Astrocyte (in vitro differentiated cells and primary cell): ENCODE measurements at places on chromosomes 12 and 14. TPM values are rescaled to one million over a fixed set of nuclear protein-coding genes. Genes with fewer than 3 reads are reported as not detected.

- no peak for DNase-seq
Measured at GRCh38 chr12:23847857-23848256, 101.6 kb downstream of the SOX5 start.

GRCh38 chr12:108234158-108234557 lies 105.0 kb downstream of the CMKLR1 start:
- no peak for DNase-seq

- peak; percentile 68 for DNase-seq
Measured at GRCh38 chr12:13347241-13348043, 150.9 kb downstream of the EMP1 start.

GRCh38 chr12:118164798-118165486 lies 29.0 kb downstream of the PEBP1 start:
- DNase-seq: no peak

- DNase-seq: peak; percentile 88
Measured at GRCh38 chr12:89947437-89948270, 239.0 kb upstream of the ATP2B1 start.

DNA sequence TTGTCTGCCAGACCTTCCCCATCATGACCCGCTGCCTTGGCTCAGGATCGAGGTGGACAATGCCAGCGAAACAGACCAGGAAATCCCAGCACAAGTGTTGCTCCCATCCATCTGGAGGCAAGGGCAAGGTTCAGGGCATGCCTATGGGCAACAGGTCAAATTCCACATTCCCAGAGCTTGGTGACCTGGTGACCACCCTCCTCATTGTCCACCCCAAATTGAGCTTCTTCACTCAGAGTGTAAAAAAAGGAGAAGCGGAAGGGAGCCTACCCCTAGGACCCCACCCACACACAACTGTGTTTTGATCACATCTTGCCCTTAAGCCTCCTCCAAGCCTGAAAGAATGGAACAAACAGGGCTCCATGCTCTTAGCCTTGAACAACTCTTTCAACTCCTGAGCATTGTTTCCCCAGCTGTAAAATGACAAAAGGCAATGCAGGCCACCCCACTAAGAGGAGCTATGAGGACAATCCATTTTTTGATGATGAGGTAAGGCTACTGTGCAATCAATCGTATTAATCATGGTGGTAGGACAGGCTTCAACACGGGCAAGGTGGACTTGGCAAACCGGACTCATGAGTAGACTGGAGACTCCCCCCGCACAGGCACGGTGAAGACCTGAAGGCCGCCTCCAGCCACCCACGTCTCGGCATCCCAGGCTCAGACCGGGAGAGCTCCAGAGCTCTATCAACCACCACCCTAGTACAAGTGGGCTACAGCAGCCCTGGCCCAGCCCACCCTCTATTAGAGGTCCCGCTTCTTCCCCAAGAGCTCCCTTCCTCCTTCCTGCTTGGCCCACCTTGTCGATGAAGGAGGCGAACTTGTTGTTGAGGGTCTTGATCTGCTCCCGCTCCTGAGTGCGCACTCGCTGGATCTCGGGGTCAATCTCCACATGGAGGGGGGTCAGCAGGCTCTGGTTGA lies 866 bp downstream of the KRT79 start:
- peak; percentile 24 for DNase-seq

DNA sequence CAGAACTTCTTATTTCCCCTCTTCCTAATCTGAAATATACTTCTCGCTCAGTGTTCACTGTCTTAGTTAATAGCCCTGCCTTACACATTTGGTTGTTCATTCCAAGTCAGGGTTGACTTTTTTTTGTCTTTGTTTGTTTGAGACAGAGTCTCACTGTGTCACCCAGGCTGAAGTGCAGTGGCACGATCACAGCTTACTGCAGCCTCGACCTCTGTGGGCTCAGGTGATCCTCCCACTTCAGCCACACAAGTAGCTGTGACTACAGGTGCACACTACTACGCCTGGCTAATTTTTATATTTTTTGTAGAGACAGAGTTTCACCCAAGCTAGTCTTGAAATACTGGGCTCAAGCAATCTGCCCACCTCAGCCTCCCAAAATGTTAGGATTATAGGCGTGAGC lies 42.3 kb upstream of the PRPF39 start:
- DNase-seq: no peak

The CLEC12A gene
- not detected in 2 replicates for total RNA-seq

The LRP1-AS gene
- total RNA-seq: not detected in 2 replicates
